ENCODE measurements at places on chromosomes 3 and 15.

DNA sequence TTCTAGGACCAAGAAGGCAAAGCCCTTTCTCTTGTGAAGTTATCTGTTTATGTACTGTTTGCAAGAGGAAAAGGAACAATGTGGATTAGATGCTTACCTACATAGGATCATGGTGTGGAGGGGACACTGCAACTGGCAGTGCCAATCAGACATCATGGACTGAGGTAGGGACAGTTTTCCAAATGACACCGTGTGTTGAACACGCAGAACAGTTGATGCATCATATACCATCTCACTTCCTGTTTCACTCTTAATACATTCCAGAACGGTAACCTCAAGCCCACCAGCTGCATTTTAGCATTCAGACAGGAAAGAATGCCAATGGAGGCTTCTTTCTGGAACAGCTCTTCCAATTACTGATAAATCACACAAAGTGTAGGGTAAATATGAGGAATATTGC, 397.7 kb upstream of the LMCD1 start:
- DNase-seq, result no peak

- DNase-seq, result no peak
Measured at GRCh38 chr3:145224886-145225285, 936.1 kb downstream of the PLOD2 start.

GRCh38 chr3:136818769-136819391, at the start of gene SLC35G2:
Gene SLC35G2, plus strand, starts transcription at chr3:136819126. Its CDS starts 35,335 bp downstream, at chr3:136854461.
- DNase-seq, result no peak

DNA sequence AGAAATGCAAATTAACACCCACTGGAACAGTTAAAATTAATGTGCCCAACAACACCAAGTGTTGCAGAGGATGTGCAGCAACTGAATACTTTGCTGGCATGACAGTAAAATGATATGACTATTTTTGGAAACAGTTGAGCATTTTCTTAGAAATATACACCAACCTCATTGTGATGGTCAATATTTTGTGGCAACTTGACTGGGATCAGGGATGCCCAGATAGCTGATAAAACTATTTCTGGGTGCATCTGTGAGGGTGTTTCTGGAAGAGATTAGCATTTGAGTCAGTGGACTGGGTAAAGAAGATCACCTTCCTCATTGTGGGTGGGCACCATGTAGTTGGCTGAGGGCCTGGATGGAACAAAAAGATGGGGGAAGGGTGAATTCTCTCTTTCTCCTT, 57.9 kb downstream of the RPLP1 start:
- DNase-seq, result no peak

GRCh38 chr3:186361762-186362536, at the start of gene DGKG:
Gene DGKG, minus strand, starts transcription at chr3:186362234. Its CDS starts 41,775 bp downstream, at chr3:186320459.
- DNase-seq, result no peak
